ENCODE measurements at places on chromosomes 5 and 9. TPM values are rescaled to one million over a fixed set of nuclear protein-coding genes. Genes with fewer than 3 reads are reported as not detected.

- no peak for DNase-seq
- no peak overlapping the region for H3K4me3 ChIP-seq
- H3K27me3 ChIP-seq: no peaks in the 10 kb centered on the region
- H3K27ac ChIP-seq: no peak overlapping the region
- H3K36me3 ChIP-seq: no peaks in the 10 kb centered on the region
Measured at GRCh38 chr5:91499943-91500531, 116.9 kb upstream of the ARRDC3 start.

The SPINK4 gene
- not detected for polyA plus RNA-seq

- H3K4me3 ChIP-seq: no peak overlapping the region
- peaks cover 22% of the 10 kb centered on the region for H3K36me3 ChIP-seq
- DNase-seq: no peak
- H3K27ac ChIP-seq: no peak overlapping the region
- H3K27me3 ChIP-seq: no peaks in the 10 kb centered on the region
Measured at GRCh38 chr9:121779381-121780117, 128.1 kb downstream of the DAB2IP start.

GRCh38 chr9:37414503-37414943, 8.0 kb upstream of the GRHPR start:
- no peaks in the 10 kb centered on the region for H3K27me3 ChIP-seq
- no peak for DNase-seq
- H3K27ac ChIP-seq: peak overlapping the region; percentile 41

DNA sequence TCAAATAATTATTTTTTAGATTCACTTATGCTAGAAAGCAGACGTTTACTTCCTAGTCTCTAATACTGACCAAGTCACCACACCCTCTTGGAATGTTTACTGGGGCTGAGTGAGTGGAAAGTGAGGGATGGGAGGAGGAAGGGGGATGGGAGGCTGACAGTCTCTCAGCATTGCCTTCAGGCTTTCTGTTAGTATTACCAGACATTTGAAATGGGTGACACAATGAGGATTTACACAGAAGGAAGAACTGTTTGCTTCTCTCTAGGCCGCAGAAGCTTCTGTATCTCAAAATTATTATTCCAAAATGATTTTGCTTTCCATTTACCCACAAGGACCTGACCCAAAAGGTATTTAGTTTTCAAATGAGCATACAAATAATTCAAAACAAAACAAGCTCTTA, 232.8 kb upstream of the ZNF608 start:
- no peak for DNase-seq
- no peak overlapping the region for H3K27ac ChIP-seq
- H3K4me3 ChIP-seq: no peak overlapping the region
- H3K36me3 ChIP-seq: no peaks in the 10 kb centered on the region
- peaks cover 5% of the 10 kb centered on the region for H3K4me1 ChIP-seq
- no peaks in the 10 kb centered on the region for H3K27me3 ChIP-seq

GRCh38 chr9:136201609-136202453, 3.1 kb downstream of the LHX3 start:
- H3K27ac ChIP-seq: no peak overlapping the region
- H3K4me3 ChIP-seq: no peak overlapping the region
- H3K4me1 ChIP-seq: peaks cover 15% of the 10 kb centered on the region
- H3K27me3 ChIP-seq: peaks cover 91% of the 10 kb centered on the region
- no peaks in the 10 kb centered on the region for H3K36me3 ChIP-seq

GRCh38 chr9:23557689-23558088, 268.4 kb downstream of the ELAVL2 start:
- H3K36me3 ChIP-seq: no peaks in the 10 kb centered on the region
- H3K4me1 ChIP-seq: peaks cover 7% of the 10 kb centered on the region
- H3K27me3 ChIP-seq: no peaks in the 10 kb centered on the region
- no peak overlapping the region for H3K27ac ChIP-seq

- no peaks in the 10 kb centered on the region for H3K36me3 ChIP-seq
- no peak overlapping the region for H3K27ac ChIP-seq
- DNase-seq: no peak
- no peaks in the 10 kb centered on the region for H3K27me3 ChIP-seq
- H3K4me3 ChIP-seq: no peak overlapping the region
Measured at GRCh38 chr5:173191561-173191960, 43.4 kb downstream of the NKX2-5 start.

DNA sequence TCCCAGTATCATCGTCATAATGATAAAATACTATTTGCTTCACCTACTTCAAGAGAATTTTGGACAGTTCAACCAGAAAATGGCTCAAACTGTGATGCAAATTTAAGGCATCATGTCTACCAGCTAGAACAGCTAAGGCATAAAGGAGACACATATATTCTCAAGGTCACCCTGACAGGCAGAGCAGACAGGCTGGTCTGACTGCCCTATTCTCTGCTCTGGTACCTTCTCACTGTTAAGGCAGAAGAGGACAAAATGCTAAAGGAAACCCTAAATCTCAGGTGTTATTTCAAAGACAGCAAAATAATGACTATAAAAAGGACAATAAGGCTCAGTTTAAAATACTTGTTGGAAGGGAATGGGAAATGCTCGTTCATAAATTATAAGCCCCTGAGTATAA, 87.2 kb downstream of the MRPS27 start:
- H3K4me1 ChIP-seq: no peaks in the 10 kb centered on the region
- H3K4me3 ChIP-seq: no peak overlapping the region
- H3K36me3 ChIP-seq: peaks cover 6% of the 10 kb centered on the region
- no peak overlapping the region for H3K27ac ChIP-seq

All from H1 (cell line).